ENCODE measurements at places on chromosomes 12 and 14.

DNA sequence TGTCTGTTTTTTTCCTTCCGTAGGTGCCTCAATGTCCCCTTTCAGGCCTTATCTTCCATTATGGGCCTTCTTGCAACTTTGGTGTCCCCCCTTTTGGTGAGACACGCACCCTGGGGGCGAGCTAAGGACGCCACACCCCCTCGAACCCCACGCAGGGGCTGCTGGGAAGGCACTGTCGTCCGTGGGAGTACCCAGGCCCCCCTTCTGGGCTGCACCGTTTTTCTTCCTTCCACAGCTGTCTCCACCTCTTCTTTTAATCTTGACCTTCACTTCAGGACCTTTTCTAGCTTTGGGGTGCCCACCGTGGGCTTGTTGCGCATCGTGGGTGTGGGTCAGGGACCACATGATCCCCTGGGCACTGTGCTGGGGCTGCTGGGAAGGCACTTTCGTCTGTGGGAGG is 271.8 kb downstream of the ALG10 start:
- no peak for DNase-seq

GRCh38 chr12:92096346-92097136 is 49.1 kb downstream of the BTG1 start:
- DNase-seq = no peak

DNA sequence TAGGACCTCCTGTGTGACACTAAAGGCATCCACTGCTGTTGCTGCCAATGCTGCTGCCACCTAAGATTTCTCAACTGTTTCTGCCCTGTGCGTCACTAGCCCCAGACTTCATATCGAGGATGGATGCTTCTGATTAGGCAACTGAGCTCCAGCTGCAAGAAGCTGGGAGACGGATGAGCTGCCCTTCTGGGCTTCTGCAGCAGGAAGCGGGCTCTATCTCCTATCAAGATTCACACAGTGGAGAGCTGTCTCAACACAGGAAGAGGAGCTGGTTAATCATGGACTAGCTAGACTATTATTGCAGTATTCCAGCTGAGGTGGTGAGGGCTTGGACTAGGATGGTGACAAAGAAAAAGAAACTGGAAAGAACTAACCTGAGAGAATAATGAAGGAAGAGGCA is 59.2 kb upstream of the PELI2 start:
- DNase-seq = no peak

GRCh38 chr14:67817750-67818438 is 1.5 kb upstream of the ZFYVE26 start:
- no peak for DNase-seq

- DNase-seq = no peak
Observed at GRCh38 chr14:60532442-60532841, 23.5 kb downstream of the SIX6 start.

DNA sequence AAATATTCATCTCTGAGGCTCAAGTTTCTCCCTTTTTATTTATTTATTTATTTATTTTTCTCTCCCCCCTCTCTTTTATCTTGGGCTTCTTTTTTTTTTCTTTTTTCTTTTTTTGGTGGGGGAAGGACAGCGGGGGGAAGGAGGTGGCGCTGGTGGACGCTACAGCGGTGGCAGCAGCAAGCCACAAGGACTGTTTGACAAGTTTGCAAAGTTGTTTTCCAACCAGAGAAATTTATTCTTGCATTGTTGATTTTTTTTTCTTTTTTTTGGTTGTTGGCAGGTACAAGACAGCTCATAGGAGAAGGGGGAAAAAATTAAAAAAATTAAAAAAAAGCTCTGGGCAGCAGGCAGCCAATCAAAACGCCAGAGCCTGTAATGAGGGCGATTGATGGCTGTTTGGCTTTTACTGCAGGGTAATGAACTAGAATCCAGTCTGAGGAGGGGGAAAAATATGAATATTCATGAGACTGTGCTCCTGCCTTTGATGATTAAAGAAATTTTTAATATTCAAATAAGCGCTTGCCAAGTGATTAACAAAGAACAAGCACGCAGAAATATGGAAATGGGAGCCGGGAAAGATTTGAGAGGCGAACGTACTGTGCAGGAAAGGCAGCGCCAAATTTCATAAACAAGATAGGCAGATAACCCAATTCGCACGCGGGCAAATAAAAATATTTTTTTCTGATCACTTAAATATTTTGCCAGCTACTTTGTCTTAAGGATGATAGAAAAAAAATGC is 36.2 kb downstream of the BCL11B start:
- DNase-seq = no peak

DNA sequence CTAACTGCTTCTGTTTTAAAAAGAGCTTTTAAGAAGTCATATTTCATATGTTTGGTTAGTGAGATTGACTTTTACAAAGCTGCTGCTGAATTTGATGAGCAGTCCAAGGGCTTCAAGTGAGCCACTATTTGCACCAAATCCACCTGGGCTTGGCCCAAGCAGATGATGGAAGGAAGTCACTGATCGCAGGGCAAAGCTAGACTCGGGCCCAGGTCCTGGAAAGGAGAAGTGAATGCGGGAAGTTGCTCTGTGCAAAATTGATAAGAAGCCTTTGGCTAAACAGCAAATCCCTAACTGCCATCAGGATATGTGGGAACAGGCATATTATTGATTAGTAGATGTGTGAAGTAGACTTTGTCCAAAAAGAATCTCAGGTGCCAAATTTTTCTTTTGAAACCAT is 30.5 kb downstream of the PLXNC1 start:
- no peak for DNase-seq

- DNase-seq = no peak
Observed at GRCh38 chr12:52690351-52691075, 10.3 kb upstream of the KRT1 start.

GRCh38 chr14:106808458-106808857 is 1282.1 kb downstream of the TMEM121 start:
- DNase-seq = no peak

- DNase-seq = no peak
Observed at GRCh38 chr14:20614038-20614840, 23.1 kb upstream of the RNASE12 start.
